ENCODE measurements at places on chromosomes 12 and 14.

GRCh38 chr12:39393890-39394289 is 49.0 kb downstream of the KIF21A start:
- H3K27me3 ChIP-seq: no peaks in the 10 kb centered on the region
- H3K4me3 ChIP-seq: no peak overlapping the region
- H3K27ac ChIP-seq: no peak overlapping the region
- H3K4me1 ChIP-seq: no peaks in the 10 kb centered on the region

DNA sequence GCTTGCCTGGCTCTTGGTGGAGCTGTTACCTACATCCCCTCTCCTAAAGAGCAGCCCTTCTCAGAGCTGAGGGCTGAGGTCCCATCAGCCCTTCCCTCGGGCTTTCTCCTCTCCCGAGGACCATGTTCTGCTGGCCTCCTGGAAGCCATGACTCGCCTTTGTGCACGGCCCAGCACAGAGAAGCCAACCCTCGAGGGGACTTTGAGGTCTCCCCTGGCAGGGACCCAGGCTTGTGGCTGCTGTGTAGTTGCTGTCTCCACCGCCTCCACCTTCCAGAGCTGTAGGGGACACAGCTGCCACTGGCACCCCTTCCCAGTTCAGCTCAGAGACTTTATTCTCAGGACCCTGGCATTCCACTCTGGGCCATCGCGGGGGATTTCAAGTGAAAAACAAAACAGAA is 22.9 kb upstream of the CCND2 start:
- H3K4me3 ChIP-seq: no peak overlapping the region
- peak overlapping the region; percentile 7 for H3K27ac ChIP-seq
- DNase-seq: no peak
- no peaks in the 10 kb centered on the region for H3K27me3 ChIP-seq
- H3K4me1 ChIP-seq: peaks cover 39% of the 10 kb centered on the region

GRCh38 chr14:89616852-89617341 is 199.9 kb upstream of the FOXN3 start:
- H3K4me3 ChIP-seq: peak overlapping the region; percentile 61
- no peaks in the 10 kb centered on the region for H3K27me3 ChIP-seq
- no peaks in the 10 kb centered on the region for H3K36me3 ChIP-seq
- DNase-seq: peak; percentile 83

GRCh38 chr14:87059060-87059839 is 933.7 kb downstream of the GALC start:
- no peaks in the 10 kb centered on the region for H3K4me1 ChIP-seq
- H3K27me3 ChIP-seq: no peaks in the 10 kb centered on the region

GRCh38 chr14:52253503-52253902 is 14.0 kb upstream of the PTGDR start:
- H3K27me3 ChIP-seq: no peaks in the 10 kb centered on the region
- DNase-seq: peak; percentile 64
- H3K27ac ChIP-seq: no peak overlapping the region

- DNase-seq: peak; percentile 57
- H3K4me1 ChIP-seq: no peaks in the 10 kb centered on the region
- no peak overlapping the region for H3K27ac ChIP-seq
- H3K27me3 ChIP-seq: no peaks in the 10 kb centered on the region
- no peak overlapping the region for H3K4me3 ChIP-seq
- no peaks in the 10 kb centered on the region for H3K36me3 ChIP-seq
Observed at GRCh38 chr14:25349269-25349668, 299.3 kb upstream of the STXBP6 start.

GRCh38 chr14:99324291-99324690 is 52.3 kb upstream of the BCL11B start:
- H3K27me3 ChIP-seq: peaks cover 7% of the 10 kb centered on the region
- H3K27ac ChIP-seq: no peak overlapping the region
- peaks cover 5% of the 10 kb centered on the region for H3K4me1 ChIP-seq
- DNase-seq: no peak
- H3K4me3 ChIP-seq: no peak overlapping the region

DNA sequence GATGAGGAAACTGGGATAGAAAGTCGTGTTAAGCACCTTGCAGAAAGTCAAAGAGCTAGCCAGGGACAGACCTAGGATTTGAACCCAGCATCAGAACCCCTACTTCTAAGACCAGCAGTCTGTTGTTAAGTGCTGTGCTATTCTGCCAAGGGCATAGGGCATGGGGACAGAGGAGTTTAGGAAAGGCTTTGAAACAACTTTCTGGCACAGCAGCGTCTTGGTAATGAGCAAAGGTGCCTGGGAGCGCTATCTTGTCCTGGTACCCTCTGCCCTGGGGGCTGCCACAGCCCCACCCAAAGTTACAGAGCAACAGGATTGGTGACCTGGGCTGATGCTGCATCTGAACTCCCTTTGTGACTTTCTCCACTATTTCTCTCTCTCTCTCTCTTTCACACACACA is 1108.1 kb downstream of the BCL11B start:
- H3K4me3 ChIP-seq: no peak overlapping the region
- H3K36me3 ChIP-seq: no peaks in the 10 kb centered on the region
- peaks cover 15% of the 10 kb centered on the region for H3K4me1 ChIP-seq
- no peak for DNase-seq
- H3K27me3 ChIP-seq: peaks cover 15% of the 10 kb centered on the region

DNA sequence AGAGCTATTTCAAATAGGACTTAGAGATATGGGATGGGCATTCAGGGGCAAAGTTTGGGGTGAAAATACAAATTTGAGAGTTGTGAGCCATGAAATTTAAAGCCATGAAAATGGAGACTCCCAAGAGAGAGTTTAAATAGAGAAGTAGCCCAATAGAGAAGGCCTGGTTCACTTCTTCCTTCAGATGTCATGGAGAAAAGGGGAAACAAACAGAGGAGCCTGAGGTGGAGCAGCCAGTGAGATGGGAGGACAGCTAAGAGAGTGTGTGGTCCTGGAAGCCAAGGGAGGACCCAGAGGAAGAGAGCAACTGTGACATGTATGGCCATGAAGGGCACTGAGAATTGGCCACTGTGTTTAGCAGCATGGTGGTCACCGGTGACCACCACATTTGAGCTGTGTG is 12.3 kb upstream of the DYNLL1 start:
- no peaks in the 10 kb centered on the region for H3K4me1 ChIP-seq
- DNase-seq: no peak
- H3K27ac ChIP-seq: no peak overlapping the region

DNA sequence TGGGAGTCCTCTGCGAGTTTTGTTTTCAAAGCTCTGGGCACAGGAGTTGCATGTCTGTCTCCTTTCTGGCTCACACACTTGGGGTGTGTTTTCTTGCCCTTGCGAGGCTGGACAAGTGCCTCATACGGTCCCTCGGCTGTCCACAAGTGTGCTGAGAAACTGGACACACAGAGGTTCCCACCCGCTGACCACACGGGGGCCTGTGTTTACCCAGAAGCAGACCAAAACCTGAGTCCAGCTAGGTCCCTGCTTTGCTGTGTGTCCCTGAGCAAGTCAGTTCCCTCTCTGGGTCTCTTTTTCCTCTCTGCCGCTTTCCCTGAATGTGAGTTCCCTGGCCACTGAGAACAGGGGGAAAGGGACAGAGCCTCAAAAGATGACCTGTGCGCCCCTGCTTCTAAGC is 678 bp upstream of the OAS2 start:
- H3K27me3 ChIP-seq: no peaks in the 10 kb centered on the region
- H3K27ac ChIP-seq: peak overlapping the region; percentile 80
- H3K36me3 ChIP-seq: no peaks in the 10 kb centered on the region
- peaks cover 20% of the 10 kb centered on the region for H3K4me1 ChIP-seq

DNA sequence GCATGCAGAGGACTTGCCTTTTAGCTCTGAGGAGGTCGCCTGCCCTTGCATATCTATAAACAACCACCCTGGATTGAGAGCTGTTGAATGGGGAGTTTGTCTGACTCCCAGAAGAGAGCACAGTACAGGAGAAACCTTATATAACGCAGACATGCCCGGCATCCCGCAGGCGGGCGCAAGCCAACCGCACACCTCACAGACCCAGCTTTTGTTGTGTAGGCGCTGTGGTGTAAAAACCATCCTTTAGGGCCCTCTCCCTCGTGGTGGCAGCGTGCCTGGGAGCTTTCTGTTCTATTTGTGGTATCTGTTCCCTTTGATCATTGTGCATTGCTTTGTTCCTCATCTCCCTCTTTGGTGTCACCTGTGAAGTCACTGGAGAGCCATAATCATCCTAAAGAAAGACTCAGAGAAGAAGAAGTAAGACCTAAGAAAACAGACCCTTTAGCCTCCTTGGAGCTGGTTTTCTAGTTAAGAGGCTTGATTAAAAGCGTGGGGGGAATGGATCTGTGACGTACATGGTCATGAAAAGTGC is 77.7 kb downstream of the ETV6 start:
- no peak overlapping the region for H3K27ac ChIP-seq
- peaks cover 2% of the 10 kb centered on the region for H3K36me3 ChIP-seq
- H3K4me3 ChIP-seq: no peak overlapping the region
- peaks cover 24% of the 10 kb centered on the region for H3K4me1 ChIP-seq
- no peak for DNase-seq
- H3K27me3 ChIP-seq: no peaks in the 10 kb centered on the region

GRCh38 chr14:92528486-92529100 is 15.0 kb downstream of the RIN3 start:
- DNase-seq: no peak
- peaks cover 29% of the 10 kb centered on the region for H3K4me1 ChIP-seq
- no peaks in the 10 kb centered on the region for H3K36me3 ChIP-seq
- no peak overlapping the region for H3K4me3 ChIP-seq

DNA sequence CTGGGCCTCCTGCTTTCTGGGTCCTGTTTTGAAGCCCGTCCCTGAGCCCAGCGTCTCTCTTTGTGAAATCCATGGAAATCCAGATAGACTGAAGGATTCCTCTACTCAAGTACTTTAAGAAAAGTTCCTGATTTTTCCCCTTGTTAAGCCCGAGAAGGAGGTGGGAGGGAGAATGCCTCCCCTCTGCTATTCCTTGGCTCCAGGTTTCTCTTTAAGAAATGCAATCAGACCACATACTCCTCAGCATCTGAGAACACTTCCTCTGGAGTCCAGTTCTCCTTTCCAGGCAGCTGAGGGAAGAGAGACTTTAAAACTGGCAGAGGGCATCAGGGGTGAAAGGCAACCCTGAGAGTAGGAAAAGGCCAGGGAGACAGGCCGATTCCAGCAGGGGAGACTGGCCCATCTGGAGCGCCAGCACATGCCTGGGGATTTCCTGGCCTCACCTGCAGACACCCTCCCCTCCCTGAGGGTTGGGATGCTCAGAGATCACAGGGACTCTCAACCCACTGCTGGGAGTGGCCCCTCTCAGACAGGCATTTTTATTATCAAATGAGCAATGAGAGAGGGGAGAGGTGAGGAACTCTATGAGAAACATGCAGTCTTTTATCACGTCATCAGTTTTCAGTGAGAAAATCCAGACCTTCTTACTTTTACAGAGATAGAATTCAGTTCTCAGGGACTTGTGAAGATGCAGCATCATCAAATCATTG is 2.0 kb upstream of the EMP1 start:
- no peaks in the 10 kb centered on the region for H3K36me3 ChIP-seq
- no peaks in the 10 kb centered on the region for H3K27me3 ChIP-seq
- peak; percentile 59 for DNase-seq
- no peak overlapping the region for H3K4me3 ChIP-seq
- H3K4me1 ChIP-seq: peaks cover 35% of the 10 kb centered on the region

DNA sequence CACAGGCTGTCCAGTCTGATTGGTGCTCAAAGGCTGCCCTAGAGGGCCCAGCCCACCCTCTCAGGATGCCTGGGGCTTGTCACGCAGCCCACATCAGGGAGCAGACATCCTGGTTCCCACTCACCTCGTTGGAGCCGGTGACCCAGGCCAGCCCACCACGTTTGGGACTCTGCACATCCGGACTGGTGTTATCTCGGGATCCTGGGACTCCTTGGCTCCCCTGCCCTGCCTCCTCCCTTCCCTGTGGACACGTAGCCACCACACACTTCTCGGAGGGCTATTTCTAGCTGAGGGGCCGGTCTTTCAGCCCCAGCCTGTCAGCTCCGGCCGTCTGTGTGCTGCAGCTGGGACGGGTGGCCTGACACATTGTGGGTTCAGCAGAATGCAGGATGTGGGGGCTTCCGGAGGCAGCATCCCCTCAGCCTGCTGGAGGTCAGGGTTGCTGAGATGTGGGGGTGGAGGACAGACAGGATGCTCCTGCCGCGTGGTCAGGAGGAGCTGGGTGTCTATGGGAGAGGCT is 12.8 kb upstream of the FGF23 start:
- H3K4me1 ChIP-seq: peaks cover 7% of the 10 kb centered on the region
- DNase-seq: peak; percentile 24
- peaks cover 3% of the 10 kb centered on the region for H3K27me3 ChIP-seq
- H3K36me3 ChIP-seq: no peaks in the 10 kb centered on the region
- H3K27ac ChIP-seq: no peak overlapping the region

DNA sequence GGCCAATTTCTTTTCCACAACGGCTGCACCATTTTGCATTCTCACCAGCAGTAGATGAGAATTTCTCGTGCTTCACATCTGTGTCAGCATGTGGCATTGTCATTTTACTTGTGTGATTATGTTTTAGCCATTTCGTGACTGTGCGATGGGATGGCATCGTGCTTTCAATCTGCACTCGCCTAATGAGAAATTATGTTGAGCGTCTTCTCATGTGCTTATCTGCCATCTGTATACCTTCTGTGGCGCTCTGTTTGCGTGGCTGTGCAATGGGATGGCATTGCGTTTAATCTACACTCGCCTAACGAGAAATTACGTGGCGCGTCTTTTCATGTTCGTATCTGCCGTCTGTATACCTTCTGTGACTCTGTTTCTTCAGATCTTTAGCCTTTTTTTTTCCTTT is 14.9 kb upstream of the GPR132 start:
- H3K27ac ChIP-seq: no peak overlapping the region
- peaks cover 15% of the 10 kb centered on the region for H3K4me1 ChIP-seq
- no peak overlapping the region for H3K4me3 ChIP-seq
- H3K27me3 ChIP-seq: peaks cover 14% of the 10 kb centered on the region
- DNase-seq: no peak
- no peaks in the 10 kb centered on the region for H3K36me3 ChIP-seq

GRCh38 chr14:101071493-101071906 is 168.0 kb upstream of the RTL1 start:
- H3K27ac ChIP-seq: no peak overlapping the region
- peaks cover 4% of the 10 kb centered on the region for H3K27me3 ChIP-seq
- DNase-seq: peak; percentile 55
- peaks cover 44% of the 10 kb centered on the region for H3K4me1 ChIP-seq
- H3K36me3 ChIP-seq: peaks cover 69% of the 10 kb centered on the region

- H3K4me1 ChIP-seq: no peaks in the 10 kb centered on the region
- H3K36me3 ChIP-seq: no peaks in the 10 kb centered on the region
- no peak overlapping the region for H3K27ac ChIP-seq
Observed at GRCh38 chr14:56082880-56083279, 35.3 kb upstream of the PELI2 start.

Data from muscle of leg (tissue), 16 donors.